ENCODE measurements at places on chromosomes 13 and 19.

GRCh38 chr19:19405971-19406877, 749 bp downstream of the GATAD2A start:
- peak; percentile 51 for DNase-seq

DNA sequence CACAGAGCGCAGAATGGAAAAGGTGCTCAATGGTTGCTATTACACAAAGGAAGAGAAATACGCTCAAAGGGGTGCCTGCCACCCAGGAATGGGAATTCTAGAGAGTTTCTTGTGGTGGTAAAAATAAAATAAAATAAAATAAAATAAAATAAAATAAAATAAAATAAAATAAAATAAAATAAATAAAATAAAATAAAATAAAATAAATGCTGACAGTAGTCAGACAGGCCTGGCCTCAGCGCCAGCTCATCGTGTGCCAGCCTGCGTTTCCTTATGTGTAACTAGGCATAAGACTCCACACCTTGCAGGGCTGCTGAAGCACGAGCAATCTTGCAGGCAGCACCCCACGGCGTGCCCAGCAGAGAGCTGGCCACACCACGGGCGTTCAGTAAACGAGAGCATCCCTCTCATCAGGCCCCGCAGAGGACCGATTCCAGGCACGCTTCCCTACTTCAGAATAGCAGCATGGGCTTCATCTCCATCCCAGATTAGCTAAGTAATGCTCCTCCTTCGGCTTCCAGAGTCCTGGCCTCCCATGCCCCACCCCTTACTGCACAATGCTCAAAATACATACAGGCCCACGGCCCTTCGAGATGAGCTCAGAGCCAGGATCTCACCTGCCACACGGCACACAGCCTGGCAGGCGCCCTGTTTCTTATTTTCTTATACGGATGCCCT, 5.6 kb downstream of the NAPA start:
- no peak for DNase-seq

GRCh38 chr19:54817670-54818536, 1.6 kb downstream of the KIR3DL1 start:
- DNase-seq = no peak

DNA sequence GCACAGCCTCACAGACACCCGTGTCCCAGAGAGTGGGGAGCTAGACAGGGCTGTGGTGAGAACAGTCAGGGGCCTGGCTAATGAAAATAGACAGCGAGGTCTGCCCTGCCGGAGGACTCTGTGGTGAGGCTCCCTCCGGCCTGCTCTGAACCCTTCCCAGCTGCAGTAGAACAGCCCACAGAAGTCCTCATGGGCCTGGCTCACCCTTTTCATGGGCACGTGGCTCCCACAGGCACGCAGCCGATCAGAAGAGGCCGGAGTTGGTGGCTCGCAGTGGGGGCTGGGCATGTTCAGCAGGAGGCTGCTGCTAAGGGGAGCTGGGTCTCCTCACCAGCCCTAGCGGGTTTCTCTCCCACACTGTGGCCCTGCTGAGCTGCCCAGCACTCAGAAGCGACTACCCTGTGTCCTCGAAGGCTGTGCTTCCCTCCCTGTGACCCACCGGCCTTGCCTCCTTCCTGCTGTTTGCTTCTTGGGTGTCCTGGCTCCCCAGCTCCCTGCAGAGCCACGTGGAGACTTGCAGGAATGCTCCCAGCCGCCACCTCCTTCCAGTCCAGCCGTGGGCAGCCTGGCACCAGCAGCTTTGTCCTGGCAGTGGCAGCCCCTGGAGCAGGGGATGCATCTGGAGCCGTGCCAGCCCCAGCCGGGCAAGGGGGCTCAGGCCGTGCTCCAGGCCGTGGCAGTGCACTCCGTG, 138.7 kb downstream of the KDM4B start:
- DNase-seq = peak; percentile 38

- peak; percentile 72 for DNase-seq
Measured at GRCh38 chr13:90447734-90448101, 899.8 kb upstream of the MIR17HG start.

DNA sequence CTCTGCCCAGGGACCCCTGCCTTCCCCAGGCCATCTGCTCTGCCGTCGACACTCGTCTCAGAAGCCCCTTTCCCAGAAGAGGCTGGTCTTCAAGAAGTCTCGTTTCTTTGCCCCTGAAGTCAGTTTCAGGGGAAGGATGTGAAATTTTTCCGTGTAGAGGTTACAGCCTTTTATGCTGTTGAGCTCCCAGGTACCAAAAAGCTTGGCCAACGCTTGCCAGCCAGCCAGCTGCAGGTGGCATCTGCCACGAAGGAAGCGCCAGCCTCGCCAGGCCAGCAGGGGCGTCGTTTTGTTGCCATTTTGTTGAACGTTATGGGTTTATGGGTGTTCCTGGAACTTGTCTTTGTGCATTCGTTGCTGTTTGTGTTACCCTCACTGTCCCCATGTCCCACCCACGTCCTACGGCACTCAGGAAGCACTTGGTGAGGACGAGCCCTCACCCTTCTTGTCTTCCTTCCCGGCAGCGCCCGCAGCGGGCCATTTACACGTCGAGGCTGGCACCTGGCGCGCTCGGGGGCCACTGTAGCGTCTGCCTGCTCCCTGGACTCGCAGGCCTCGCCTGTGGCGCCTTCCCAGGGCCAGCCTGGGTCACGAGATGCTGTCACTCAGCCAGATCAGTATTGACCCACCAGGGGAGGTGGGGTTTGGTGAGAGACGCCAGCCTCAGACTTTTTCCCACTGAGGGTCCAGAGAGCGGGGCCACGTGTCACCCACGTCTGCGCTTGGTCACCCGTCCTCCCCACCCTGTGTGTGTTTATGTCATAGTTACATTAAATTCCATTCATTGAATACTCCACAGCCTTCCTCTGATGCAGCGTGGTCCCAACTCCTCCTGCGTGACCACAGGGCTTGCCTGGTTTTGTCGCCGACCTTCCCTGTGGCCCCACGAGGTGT, 37.1 kb downstream of the AP1M1 start:
- no peak for DNase-seq

- no peak for DNase-seq
Measured at GRCh38 chr13:112117258-112117954, 50.5 kb downstream of the SOX1 start.

DNA sequence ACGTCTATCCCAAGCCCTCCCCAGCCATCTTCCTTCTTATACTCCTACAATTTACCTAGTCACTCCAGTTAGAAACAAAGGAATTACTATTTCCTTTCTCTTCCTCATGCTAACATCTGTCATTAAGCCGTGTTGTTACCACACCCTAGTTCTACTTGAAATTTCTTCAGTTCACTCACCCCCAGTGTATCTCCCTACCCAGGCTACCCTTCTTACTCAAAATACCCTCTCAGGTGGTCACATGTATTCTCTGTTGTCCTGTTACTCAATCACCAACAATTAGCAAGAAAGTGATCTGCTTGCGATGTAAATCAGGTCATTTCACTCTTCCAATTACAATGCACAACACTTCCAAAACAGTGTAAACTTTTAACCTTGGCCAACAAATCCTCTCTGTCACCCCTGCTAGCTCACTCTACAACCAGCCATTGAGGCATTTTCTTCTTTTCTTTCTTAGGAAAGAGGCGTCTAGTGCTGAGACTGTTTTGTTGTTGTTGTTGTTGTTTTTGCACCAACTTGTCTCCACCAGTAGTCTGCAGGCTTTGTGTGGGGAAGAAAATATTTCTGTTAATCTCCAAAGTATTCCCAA, 50.7 kb downstream of the PCDH17 start:
- no peak for DNase-seq

Measured in fibroblast of skin of scalp (primary cell).